ENCODE measurements at places on chromosomes 3 and 15.

GRCh38 chr3:190385731-190386688 is 2.0 kb upstream of the CLDN16 start:
- DNase-seq: no peak

- DNase-seq: no peak
Measured at GRCh38 chr3:21024563-21024962, 726.4 kb downstream of the ZNF385D start.

- no peak for DNase-seq
Measured at GRCh38 chr3:193829781-193830180, 236.8 kb downstream of the OPA1 start.

- no peak for DNase-seq
Measured at GRCh38 chr15:49059491-49059890, 13.2 kb upstream of the SECISBP2L start.

DNA sequence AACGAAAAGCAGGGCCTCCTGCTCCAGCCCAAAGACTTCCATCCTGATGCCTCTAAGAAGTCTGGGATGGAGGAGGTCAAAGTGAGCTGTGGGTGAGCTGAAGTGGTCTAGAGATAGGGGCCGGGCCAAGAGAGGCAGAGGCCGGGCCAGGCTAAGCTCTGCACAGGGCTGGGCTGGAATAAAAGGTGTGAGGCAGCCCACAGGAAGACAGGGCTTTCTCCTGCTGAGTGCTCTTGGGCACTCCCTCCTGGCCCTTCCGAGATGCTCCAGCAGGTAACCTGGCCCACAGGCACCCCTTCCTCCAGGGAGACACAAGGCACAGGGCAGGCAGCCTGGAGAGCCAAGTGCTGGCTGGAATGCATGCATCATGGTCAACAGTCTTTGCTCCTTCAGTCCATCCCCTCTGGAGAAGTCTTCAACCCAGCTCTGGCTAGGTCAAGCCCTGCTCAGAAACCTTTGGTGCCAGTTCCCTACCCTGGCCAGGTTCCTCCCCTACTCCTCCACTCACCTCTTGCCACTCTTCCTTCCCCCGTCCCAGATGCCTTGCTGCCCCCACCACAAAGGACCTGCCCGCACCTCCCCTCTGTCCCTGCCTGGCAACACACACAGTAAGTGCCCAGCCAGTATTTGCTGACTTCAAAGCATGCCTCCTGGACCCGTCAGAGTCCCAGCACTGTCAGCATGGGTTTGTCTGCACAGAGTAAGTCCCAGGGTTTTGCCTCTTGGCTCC is 93.6 kb downstream of the SEC22A start:
- DNase-seq: no peak

- no peak for DNase-seq
Measured at GRCh38 chr15:65076486-65077290, at the start of gene KBTBD13. TSS of gene KBTBD13 (plus strand) at chr15:65076746. CDS start at chr15:65076816, 70 bp downstream.

- no peak for DNase-seq
Measured at GRCh38 chr3:142447301-142447851, 461 bp downstream of the XRN1 start.

DNA sequence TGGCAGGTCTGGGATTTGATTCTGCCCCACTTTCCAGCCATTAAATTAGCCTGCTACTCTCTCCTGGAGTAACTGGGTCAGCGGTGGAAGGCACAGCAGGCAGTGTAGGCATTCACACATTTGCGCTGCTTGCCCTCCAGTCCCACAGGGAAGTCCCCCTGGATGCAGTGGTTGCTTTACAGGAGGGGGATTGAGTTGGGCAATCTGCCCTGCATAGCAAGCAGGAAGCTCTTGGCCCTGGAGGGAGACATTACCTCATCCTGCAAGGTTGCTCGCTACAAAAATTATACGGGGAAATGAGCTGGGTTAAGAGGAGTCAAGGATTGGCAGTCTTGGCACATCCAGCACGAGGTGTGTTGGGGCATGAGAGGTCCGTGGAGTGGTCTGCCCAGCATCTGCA is 14.8 kb downstream of the MCM2 start:
- DNase-seq: no peak

DNA sequence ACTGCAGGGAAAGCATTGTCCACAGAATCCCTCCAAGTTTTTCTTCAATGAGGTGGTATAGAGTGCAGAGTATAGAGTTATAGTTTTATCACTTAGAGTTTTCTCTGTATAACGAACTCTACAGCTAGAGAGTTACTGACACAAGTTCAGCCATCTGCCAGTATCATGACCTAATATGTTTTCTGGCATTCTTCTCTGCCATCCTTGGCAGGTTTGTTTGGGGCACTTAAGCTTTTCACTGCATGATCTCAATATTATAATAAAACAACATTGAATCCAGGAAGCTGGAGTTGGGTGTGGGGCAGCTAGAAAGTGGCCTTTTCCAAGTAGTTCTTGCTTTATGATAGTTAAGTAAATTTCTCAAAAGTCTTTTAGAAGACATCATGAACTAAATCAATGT is 743.5 kb upstream of the ARPP21 start:
- no peak for DNase-seq

Measured in NCI-H1092 (cell line).